ENCODE measurements at places on chromosomes 16 and 17. TPM values are rescaled to one million over a fixed set of nuclear protein-coding genes. Genes with fewer than 3 reads are reported as not detected.
A peak's percentile ranks its signal among the peaks of the same experiment; 100 is the strongest.

- peak; percentile 86 for DNase-seq
Observed at GRCh38 chr16:30409125-30410060, 2.0 kb downstream of the ZNF771 start.

DNA sequence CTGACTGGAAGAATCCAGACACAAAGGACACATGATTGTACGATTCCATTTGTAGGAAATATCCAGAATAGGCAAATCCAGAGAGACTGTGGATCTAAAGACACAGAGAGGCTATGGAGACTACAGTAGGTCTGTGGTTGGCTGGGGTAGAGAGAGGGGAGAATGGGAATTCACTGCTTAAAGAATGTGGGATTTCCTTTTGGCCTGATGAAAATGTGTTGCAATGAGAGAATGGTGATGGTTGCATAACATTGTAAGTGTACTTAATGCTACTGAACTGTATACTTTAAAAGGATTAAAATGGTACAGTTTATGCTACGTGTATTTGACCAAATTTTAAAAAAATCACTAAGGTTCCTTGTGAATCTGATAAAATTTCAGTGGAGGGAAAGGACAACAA lies 62.1 kb downstream of the GPRC5B start:
- no peak for DNase-seq

DNA sequence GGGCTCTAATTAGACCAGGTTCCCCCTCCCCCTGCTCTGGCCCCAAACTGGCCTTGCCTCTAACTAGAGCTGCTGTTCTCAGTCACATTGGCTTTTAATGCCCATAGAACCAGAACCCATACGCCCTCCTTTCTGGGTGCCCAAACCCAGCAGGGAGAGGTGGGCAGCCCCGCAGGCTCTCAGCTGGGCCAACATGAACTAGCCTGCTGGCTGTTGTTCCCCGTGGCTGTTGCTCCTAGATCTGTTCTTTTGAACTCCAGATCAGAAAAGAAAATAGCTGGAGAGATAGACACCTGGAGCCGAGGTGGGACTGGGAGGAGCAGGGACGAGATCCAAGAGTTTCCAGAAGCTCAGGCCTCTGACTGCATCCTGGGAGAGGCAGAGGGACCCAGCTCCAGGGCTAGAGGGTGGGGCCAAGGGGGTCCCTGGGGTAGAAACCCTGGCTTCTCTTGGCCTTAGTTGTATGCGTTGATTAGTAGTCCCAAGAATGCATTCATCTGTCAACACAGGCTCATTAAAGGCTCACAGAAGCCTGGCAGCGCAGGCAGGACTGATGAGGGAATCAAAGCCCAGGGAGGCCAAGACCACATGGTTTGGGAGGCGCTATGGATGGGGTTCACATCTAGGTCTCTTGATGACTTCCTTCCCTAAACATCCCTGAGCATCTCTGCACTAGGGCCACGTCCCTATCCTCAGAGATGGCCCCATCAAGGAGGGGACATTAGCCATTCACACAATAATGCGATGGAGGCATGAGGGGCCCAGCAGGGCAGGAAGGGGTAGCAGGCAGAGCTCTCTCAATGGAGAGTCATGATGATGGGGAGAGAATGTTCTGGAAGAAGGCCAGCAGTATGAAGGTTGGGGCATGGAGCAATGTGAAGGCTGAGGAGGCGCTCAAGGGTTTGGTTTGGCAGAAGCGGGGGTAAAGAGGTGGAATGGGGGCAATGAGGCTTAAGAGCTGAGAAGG lies 1.3 kb upstream of the CPSF4L start:
- no peak for DNase-seq

GRCh38 chr17:68288804-68289203 lies 2.1 kb downstream of the SLC16A6 start:
- DNase-seq = peak; percentile 37

The HOXB3 gene
- polyA plus RNA-seq = 0.05 TPM

The MMP28 gene
- polyA plus RNA-seq = 0.80 TPM

The EVPL gene
- not detected for polyA plus RNA-seq

The TLCD2 gene
- not detected for polyA plus RNA-seq
